ENCODE measurements at places on chromosomes 2 and 18.

DNA sequence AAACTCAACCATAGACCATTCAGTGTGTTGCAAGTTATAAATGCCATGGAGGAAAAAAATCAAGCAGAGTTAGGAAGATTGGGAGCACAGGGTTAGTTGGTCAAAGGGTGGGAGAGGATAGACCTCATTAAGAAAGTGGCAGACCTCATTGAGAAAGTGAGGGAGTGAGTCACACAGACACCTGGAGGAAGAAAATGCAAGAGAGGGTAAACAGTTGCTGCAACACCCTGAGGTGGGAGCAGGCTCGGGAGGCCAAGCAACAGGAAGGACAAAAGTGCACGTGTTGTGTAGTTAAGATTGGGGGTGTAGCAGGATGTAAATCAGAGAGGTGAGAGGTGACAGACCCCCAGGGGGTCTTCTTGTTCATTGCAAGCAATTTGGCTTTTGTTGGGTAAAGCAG lies 6.4 kb downstream of the IL1RL1 start:
- DNase-seq = no peak

DNA sequence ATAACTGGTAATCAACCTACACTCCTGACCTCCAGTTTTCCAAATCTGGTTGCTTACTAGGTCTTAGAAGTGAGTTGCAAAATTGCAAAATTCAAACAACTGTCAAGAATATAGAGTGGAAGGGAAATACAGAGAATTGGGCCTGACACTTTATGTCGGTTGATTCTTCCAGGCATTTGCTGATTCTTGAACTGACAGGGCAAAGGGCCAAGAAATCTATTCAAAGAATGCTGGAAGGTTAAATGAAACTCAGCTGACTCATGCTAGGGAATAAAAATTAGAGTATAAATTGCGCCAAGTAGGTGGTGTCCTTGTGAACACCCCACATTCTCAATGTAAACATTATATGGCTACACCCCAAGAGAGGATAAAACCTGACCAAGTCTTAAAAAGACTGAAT lies 21.5 kb upstream of the ZSCAN30 start:
- no peak for DNase-seq

GRCh38 chr2:28516950-28517349 lies 21.1 kb downstream of the PLB1 start:
- no peak for DNase-seq

- DNase-seq = no peak
Observed at GRCh38 chr2:203835892-203836800, 31.4 kb upstream of the CTLA4 start.

DNA sequence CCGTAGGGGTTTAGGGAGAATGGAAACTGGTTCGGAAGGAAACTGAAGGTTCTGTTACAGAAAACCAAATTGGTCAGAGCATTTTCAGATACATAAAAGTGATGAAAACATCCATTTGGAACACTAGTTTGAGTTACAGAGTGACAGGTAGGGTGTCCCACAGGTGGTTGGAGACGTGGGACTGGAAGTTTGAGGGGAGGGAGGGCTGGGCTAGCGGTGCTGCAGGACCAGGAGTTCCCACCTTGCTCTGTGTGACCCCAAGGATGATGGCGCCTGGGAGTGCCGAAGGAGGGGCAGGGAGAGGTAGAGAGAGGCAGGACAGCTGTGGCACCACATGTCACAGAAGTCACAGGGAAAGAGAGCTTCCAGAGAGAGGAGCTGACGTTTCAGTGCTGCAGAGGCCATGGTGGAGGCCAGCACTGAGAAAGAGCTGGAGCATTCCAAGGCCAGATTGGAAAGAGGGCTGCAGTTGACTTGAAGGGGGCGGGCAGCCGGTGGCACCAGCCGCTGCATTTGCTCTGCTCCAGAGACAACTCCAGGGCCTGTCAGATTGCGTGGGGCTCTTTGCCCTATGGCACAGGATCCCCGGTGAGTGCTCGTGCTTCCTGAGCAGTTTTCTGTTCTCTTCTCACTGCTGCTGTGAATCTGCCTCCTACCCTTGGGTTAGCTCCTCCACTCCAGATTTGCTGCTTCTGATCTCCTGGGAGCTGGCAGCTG lies 56.2 kb upstream of the FOSL2 start:
- no peak for DNase-seq

DNA sequence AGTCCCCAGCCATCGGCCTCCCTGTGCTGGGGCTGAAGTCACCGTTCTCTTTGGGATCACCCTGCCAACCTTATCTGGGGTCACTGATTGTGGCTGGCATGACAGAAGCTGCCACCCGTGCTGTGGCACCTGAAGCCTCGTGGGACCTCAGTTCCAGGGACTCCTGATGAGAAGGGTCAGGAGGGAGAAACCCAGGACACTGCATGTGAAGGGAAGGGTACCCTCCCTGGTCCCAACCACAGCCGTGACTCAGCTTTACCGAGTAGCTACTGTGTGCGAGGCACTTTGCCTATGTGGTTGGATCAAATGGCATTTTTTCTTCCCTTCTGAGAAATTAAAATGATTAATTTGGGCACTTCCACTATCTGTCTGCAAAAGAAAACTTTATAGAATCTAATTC lies 64.4 kb downstream of the SP110 start:
- no peak for DNase-seq

GRCh38 chr2:26178746-26179436 lies 6.0 kb downstream of the GAREM2 start:
- no peak for DNase-seq

- no peak for DNase-seq
Observed at GRCh38 chr18:9380101-9380500, 45.5 kb downstream of the TWSG1 start.

- no peak for DNase-seq
Observed at GRCh38 chr2:32118055-32118454, 47.6 kb upstream of the SLC30A6 start.

- no peak for DNase-seq
Observed at GRCh38 chr2:153387203-153387602, 91.4 kb downstream of the RPRM start.

DNA sequence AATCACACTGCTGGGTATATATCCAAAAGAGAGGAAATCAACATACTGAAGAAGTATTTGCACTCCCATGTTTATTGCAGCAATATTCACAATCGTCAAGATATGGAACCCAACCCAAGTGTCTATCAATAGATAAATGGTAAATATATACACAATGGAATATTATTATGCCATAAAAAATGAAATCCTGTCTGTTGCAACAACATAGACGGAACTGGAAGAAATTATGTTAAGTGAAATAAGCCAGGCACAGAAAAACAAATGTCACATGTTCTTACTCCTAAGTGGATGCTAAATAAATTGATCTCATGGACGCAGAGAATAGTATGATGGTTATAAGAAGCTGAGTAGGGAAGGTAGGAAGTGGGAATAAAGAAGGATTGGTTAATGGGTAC lies 65.7 kb downstream of the NCKAP1 start:
- DNase-seq = no peak

GRCh38 chr2:29213888-29214291 lies 98.7 kb downstream of the CLIP4 start:
- no peak for DNase-seq

DNA sequence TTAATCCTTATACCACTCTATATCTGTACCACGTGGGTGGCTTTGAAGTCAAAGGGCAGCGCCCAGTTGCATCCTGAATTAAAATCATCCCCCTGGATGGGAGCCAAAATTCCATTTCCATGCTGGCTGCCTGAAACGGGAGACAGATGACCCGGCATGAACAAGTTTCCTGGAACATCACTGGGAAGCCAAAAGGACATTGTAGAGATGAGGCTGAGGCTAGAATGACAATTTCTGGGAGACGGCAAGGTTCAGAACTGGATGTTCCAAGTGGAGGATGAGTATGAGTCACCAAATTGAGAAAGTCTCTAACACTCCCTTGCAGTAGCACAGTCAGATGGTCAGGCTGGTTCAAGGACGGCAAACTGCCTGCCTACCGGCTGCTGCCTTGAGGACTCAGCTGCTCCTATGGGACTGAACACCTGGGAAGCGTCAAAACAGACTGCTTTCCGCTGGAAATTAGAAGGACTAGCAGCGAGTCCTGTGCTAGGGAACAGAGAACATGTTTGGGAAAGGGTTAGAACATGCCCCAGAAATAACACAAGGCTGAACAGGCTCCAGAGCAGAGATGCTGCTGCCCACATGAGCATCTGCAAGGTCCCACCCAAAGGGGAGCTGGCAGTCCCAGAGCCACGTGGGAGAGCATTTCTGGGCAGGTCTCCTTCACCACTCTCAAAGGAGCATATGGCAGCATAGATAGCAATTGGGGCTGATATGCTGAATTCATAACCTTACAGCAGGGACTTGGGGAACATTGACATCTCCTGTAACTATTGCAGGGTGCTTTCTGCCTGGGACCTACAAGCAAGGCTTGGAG lies 32.0 kb downstream of the YPEL5 start:
- DNase-seq = no peak

DNA sequence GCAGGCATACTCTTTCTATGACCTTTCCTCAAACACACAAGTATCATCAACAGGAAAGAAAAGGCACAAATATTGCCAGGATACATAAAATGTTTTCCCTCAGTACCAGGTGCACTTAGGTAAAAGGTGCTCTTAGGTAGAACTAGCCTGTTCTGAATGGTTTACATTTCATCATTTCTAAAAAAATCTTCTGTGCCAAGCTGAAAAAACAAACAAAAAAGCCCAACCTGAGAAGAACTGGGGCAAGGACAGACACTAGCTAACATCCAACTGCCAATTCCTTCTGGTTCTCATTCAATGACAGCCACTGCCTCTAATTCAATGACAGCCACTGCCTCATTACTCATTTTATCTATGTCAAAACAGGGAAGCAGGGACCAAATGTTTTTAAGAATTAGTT lies 68.5 kb downstream of the SPIRE1 start:
- no peak for DNase-seq

- DNase-seq = no peak
Observed at GRCh38 chr2:64637000-64637635, 16.6 kb downstream of the SERTAD2 start.

- no peak for DNase-seq
Observed at GRCh38 chr18:7369006-7369405, 138.1 kb downstream of the LRRC30 start.

DNA sequence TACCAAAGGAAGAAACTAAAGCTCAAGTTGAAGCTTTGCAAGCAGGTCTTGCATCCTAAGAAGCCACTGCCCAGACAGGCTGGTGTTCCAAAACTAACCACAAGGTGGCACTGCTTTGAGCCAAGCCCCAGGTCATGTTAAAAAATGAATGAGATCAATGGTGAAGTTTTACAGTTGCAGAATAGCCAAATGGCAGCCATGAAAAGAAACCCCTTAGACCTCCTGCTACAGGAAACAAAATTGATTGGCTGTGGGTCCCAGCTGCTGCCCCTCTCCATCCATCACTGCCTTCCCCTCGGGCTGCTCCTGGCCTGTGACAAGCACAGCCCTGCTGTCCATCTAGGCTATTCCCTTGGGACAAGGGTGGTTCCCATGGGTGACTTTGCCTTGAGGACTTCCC lies 20.7 kb upstream of the MREG start:
- peak; percentile 74 for DNase-seq

DNA sequence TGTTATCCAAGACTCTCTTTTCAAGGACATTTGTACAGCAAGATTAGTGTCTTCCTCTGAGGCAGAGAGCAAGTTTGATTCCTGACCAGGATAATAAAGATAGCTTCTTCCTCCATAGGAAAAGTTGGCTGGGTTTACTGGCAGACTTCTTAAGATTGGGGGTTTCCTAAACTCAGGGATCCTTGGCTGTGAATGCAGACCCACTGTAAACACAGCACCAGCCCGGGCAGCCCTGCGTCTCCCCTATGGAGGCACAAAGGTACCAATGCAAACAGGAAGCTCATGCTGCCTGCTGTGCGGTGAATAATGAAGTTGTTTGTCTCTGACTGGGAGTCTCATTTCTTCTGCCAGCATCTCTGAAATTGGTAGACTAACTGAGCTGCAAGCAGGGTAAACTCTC lies 96.2 kb upstream of the ARHGAP28 start:
- no peak for DNase-seq

GRCh38 chr18:45173799-45174519 lies 441.3 kb upstream of the SLC14A2 start:
- no peak for DNase-seq

DNA sequence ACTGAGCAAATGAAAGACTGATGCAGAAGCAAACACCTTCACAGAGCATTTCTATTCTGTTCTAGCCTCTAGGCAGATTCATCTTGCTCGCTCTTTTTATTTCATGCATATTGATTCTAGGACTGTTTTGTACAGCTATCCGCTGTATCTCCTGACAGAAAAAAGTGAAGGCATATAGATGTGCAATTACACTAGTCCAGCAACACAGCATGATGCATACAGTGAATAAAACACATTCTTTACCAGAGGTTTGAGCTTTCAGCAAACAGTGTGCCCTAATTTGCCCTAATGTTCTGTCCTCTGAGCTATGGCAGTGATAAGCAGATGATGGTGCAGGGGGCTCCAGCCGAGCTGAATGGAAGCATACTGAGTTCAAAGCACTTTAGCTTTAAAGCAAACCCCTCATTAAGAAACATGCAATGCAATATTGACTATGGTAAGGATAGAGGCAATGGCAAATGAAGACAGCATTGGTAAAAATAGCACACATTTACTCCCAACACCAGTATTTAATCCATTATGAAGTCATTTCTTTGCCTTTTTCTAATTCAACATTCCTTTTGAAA lies 141.2 kb upstream of the RGPD4 start:
- no peak for DNase-seq

- no peak for DNase-seq
Observed at GRCh38 chr2:8872821-8873432, 35.5 kb upstream of the KIDINS220 start.

DNA sequence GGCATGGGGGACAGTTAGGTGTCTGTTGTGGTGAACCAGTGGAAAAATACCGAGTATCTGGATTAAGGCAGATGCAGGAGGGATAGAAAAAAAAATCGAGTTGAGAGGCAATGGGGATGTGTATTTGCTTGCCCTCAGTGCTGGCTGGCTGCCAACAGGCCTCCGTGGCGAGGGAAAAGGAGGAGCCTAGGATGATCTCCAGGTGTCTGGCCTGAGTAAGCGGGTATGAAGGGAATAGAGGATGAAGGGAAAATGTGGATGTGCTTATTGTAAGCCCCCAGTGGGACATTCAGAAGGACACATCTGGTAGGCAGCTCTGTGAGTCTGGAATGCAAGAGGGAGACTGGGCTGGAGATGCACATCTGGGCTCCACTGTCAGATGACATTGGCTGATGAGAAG lies 22.8 kb downstream of the KCNS3 start:
- no peak for DNase-seq

DNA sequence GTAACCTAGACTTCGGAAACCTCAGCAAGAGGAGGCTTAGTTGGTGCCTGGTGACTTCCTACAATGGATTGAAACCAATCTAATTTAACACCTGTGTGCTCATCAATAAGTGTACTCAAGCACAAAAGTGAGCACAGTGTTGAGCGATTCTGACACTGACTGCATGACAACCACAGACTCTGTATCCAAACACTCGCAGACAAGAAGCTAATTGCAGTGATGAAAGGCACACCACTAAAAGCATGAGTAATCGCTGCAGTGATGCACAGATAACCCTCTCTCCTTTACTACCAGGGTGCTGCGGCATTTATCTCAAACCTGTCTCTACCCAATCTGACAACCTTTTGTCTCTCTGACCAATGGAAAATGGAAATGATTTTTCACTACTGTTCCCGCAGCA lies 168.1 kb downstream of the AFF3 start:
- peak; percentile 56 for DNase-seq
